NCI-H1694 (cell line): ENCODE measurements at places on chromosomes 6 and 20.

- no peak for DNase-seq
Observed at GRCh38 chr6:108768792-108769524, 79.3 kb upstream of the ARMC2 start.

- no peak for DNase-seq
Observed at GRCh38 chr6:121826156-121826810, 390.8 kb downstream of the GJA1 start.

- DNase-seq: no peak
Observed at GRCh38 chr6:75791881-75792280, 42.8 kb downstream of the MYO6 start.

DNA sequence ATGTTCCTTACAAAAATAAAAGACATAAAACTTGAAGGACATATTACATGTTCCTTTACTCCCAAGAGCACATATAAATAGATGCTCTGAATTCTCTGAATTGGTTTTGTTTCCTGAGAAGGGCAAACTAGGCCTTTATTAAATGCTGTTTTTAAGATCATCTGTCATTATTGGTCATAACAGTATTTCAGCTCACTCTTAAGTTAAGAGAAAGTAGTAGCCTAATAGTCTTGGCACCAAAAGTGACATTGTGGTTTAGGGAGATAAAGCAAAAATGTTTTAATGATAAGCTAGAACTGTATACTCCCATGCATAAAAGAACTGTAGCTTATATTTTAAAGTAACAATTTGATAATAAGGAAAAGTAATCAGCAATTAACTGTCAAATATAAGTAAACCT is 361.1 kb upstream of the PTCHD4 start:
- DNase-seq: no peak

GRCh38 chr20:8007490-8007889 is 12.1 kb downstream of the TMX4 start:
- no peak for DNase-seq
